T-cell (primary cell): ENCODE measurements at places on chromosomes 7 and 10.

DNA sequence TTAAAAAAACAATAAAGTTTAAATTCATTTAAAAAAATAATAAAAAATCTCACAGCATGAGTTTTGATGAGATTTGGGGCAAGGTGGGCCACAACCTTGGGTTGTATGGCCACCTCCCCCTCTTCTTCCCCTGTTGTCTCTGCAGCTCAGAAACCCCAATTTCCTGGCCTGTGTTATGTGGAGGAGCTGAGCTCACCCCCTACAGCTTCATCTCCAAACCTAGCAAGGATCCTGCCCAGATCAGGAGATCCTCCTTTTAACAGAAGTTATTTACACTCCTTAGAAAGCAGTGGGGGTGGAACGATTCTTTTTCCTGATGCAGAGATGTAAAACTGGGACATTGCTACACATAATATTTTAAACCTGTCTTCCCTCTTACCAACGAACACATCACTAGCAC is 6.9 kb upstream of the SH2D4B start:
- no peak for DNase-seq

- no peak for DNase-seq
Measured at GRCh38 chr10:109919220-109919619, 4.1 kb downstream of the XPNPEP1 start.

GRCh38 chr7:138958391-138958956 is 22.7 kb downstream of the KIAA1549 start:
- DNase-seq: no peak

DNA sequence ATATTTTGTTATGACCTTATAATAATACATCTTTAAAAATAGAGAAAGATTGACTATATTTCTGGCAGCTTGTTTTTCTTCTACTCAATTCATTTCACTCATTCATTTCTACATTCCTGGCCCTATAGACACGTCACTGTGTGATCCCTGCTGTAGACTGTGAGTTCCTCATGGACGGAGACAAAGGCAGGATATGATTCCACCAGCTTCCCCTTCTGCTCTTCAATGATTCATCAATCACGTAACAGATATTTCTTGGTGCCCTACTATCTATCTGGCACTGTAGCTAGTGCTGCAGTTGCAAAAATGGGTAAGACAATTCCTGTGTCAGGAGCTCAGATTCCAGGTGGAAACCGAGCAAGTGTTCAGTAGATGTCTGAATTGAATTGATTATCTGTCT is 415.0 kb downstream of the SFMBT2 start:
- no peak for DNase-seq

- DNase-seq: no peak
Measured at GRCh38 chr10:75096749-75097148, 14.7 kb upstream of the SAMD8 start.

DNA sequence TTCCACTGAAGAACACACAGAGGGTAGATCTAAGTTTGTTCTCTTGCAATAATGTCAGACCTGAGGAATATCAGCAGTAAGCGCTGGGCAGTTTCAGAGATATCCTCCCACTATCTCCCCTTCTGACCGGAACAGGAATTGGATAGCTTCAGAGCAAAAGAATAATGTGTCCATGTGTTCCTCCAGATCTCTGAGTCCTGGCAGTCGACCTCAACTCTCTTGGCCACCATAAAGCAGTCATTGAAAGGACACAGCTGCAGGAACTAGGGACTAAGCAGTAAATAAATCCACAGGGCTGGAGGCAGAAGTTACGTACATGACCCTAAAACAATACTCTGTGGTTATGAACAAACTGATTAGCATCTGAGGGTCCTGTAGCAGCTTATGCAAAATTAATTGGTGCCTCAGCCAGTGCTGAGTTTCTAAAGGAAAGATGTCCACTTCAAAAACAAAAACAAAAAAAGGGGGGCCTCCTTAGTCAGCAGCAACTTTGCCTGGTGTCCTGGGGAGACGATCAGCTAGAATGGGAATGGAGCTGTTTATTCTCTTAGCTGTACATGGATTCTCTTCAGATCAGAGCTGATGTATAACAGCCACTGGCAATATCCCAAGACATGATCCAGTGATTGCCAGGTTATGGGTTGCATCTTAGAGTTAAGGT is 6.4 kb upstream of the PRTFDC1 start:
- no peak for DNase-seq

- no peak for DNase-seq
Measured at GRCh38 chr10:44995914-44996669, 4.6 kb upstream of the ZNF22 start.

- DNase-seq: no peak
Measured at GRCh38 chr7:12162415-12163113, 48.5 kb upstream of the TMEM106B start.

GRCh38 chr7:7099584-7100014 is 82.7 kb upstream of the C1GALT1 start:
- DNase-seq: no peak

DNA sequence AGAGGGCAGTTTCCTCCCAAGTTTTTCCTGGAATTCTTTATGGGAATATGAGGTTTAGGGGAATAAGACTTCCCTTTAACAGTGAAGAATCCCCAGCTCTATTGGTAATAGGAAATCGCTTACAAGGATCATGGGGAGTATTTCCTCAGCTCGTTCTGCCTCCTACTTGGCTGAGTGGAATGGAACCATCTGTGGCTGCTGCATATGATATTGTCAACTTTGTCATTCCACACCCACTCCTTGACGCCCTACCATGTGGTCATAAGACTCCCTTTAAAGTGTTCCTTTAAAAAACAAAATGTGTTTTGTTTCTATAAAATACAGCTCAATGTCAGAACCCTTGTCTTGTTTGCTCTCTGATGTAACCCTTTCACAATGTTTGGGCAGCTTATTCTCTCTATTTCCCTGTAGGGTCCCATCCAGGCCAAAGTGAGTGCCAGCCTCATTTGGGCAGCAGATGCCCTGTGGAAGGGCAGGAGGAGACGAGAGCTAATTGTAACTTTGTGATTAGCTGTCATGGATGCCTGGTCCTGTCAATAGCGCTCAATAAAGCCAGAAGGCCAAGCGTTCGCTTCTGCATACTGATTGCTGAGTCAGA is 33.8 kb upstream of the ATRNL1 start:
- no peak for DNase-seq

DNA sequence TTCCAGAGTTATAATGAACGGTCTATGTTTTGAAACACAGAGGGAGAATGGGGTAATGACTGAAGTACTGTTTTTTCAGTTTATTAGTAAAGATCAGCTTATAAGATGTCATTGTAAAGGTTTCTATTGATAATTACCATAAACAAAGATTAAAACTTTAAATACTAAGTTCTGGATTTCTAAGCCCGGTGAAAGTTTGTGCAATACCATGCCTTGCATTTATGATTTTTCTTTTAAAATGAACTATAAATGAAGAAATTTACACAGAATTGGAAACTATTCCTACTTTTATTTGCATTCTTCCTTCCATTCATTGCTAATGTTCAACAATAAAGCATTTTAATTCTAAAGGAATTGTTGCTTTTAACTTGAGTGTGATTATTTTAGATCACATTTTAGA is 4.9 kb downstream of the MEOX2 start:
- no peak for DNase-seq

DNA sequence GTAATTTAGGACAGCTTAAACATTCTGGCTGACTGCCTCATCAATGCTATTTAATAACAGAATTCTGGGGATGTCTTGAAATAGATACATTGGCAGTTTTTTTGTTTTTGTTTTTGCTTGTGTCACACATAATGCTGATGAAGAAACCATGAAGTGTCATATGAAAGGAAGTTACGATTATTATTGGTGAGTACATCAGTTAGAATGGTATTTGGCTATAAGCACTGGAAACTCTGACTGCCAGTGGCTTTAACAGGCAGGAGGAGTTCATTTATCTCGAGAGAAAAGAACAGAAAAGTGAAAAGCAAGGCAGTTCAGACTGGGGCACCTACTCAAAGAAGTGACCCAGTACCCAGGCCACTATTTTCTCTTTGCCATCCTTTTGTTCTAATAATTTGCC is 18.1 kb downstream of the LSM8 start:
- DNase-seq: no peak

- DNase-seq: no peak
Measured at GRCh38 chr7:102927312-102927933, 14.6 kb downstream of the LRRC17 start.

DNA sequence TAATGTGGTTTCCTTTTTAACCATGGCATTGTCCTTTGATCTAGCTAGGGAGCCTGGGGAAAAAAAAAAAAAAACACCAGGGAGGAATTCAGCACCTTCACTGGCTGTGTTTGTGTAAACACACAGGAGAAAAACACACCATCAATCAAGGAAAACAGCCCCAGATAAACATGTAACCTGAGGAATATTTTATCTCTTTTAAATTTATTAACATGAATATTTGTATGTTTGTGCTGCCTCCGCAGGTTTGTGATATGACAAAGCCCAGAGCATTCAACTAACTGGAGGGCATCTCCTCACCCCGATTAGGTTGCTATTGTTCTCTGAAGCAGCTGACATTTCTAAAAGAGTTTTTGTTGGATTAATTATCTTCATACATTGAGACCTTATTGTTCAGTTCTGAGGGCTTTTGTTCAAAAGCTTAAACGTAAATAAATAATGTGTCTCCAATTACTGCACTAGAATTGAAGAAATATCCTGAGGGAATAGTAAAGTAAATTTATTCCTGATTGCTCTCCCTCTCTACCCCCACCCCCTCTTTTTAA is 89.4 kb upstream of the SEMA3E start:
- no peak for DNase-seq

DNA sequence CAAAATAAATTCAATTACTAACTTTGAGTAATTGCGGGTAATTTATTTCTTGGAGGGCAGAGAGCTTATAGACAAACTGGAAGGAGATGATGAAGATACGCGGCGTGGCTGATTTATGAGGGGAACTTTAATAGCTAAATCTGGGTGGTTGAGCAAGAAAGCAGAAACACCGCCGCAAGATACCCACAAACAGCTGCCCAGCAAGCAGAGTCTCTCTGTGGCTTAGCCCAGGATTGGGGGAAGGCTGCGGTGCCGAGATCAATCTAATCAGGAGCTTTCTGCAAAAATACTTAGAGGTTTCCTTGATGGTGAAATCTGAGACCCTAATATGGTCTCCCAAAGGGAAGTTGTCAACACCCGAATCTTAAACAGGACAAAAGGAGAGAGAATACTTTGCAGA is 94.9 kb upstream of the MGMT start:
- DNase-seq: no peak

DNA sequence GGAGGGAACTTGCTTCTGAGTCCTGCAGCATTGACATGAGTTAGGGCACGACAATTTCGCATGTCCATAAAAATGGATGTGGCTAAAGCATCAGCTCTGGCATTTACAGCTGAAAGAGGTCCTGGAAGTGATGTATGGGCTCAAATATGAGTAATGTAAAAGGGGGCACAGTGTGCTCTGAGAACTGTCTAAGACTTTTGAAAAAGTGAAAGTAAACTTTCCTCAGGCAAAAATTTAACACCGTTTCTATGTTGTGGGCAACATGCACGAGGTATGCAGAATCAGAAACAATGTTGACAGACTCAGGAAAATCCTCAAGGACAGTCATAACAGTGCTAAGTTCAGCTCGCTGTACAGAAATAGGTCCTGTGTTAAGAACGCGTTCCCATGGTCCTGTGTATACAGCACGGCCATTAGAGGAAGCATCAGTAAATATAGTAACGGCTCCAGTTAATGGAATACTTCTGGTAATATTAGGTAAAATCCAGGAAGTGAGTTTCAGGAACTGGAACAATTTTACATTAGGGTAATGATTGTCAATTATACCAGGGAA is 37.9 kb upstream of the AKR1C2 start:
- DNase-seq: no peak

GRCh38 chr7:154640266-154640865 is 362.6 kb downstream of the PAXIP1 start:
- DNase-seq: no peak

GRCh38 chr10:31209478-31209877 is 109.5 kb upstream of the ZEB1 start:
- no peak for DNase-seq

DNA sequence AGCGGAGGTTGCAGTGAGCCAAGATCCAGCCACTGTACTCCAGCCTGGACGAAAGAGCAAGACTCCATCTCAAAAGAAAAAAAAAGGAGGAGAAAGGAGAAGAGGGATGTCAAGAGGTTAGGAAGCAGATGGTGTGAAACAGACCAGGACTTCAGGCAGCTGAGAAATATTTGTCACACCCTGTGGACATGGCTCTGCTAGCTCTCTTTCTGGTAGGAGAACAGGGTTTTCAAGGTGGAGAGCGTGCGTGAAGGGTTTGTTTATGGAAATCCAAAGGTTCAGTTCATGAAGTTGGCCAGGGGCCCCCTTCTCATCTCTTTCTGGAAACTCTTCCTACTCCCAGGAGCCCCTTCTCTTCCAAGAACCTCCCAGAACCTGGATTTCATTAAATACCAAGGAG is 110.8 kb upstream of the GALNT17 start:
- DNase-seq: no peak

DNA sequence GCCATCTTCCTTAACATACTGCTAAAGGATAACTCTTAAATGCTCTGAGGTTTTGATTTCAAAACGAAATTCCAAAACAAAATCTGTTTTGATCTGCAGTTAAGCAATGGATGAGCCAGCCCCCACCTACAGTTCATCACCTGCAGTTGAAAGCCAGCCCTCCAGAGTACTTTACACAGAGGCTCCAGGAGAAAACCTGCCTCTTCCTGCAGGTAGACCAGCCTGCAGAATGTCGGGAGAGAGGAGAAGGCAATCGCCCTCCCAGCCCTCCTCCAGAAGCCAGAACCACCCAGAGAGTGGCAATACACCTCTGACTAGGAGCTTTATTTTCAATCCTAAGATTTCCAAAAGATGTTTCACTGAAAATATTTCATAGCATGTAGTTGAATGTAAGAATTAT is 798.1 kb downstream of the GATA3 start:
- DNase-seq: no peak

DNA sequence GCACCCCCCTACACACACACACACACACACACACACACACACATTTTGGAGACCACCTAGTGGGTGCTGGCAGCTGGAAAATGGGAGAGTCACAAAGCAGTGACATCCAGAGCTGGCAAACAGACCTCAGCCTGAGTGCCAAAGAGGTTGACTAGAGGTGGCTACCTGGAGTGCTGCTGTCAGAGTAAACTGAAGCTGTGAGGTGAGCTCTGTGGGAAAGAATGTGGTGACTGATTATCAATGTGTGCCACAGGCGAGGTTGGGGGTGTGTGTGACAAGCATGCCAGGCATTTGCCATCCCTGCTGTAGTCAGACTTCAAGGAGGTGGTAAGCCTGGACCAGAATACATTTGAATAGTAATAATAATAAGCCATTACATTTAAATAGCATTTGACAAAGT is 120.6 kb downstream of the SLIT1 start:
- no peak for DNase-seq

GRCh38 chr7:3918576-3918975 is 617.5 kb downstream of the SDK1 start:
- DNase-seq: no peak

GRCh38 chr7:29430279-29430949 is 133.2 kb upstream of the PRR15 start:
- no peak for DNase-seq

GRCh38 chr7:70042533-70042932 is 444.3 kb downstream of the AUTS2 start:
- no peak for DNase-seq

DNA sequence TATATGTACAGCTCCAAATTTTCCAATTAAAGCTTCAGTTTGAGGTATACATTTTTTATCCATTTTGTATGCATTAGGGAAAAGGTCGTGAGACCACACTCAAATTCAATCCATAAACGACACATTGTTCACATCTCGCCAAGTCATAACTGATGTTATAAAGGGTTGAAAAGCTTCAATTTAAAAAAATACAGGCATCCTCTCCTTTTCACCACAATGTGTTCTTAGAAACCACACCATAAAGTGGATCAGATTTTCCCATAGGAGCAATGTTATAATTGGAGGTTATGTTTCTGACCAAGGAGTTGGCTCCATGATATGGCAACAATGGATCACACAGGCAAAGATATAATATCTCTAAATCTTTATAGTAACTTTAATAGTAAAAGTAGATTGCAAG is 663.6 kb downstream of the PARD3 start:
- DNase-seq: no peak
